BE2C (cell line): ENCODE measurements at places on chromosomes 1 and 21.

DNA sequence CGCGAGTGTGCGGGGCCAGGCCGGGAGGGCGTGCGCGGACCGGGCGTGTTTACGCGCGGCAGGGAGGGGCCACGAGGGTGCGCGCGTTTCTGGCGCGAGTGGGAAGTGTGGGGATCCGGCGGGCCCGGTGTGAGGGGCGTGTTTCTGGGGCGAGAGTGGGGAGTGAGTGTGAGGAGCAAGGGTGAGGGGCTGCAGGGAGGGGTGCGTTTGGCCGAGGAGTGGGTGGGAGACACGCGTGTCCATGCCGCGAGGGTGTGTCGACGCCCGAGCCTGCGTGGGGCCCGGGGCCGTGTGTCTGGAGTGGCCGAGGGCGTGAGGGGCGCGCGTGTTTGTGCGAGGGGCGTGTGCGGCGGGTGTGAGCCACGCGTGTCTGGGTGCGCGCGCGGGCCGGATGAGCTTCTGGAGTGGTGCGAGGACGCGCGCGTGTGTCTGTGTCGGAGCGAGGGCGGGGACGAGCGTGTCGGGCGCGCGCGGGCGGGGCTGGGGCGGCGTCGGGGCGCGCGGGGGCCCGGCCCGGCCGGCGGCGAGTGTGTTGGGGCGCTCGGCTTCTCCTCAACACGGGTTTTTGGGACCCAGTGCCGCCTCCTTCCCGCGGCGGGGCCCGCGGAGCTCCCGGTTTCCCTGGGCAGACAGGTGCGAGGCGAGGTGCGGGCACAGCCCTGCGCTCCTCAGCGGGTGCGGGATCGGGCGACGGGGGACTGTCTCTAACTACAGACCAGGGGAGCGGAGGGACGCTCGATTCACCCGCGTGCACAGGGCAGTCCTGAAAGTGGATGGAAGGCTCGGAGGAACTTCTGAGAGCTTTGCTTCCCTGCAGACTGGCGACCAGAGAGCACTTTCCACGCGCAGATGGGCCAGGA is 65.8 kb upstream of the VAMP3 start:
- peak; percentile 21 for DNase-seq

GRCh38 chr1:83822208-83822607 is 176.7 kb downstream of the TTLL7 start:
- DNase-seq, result no peak

DNA sequence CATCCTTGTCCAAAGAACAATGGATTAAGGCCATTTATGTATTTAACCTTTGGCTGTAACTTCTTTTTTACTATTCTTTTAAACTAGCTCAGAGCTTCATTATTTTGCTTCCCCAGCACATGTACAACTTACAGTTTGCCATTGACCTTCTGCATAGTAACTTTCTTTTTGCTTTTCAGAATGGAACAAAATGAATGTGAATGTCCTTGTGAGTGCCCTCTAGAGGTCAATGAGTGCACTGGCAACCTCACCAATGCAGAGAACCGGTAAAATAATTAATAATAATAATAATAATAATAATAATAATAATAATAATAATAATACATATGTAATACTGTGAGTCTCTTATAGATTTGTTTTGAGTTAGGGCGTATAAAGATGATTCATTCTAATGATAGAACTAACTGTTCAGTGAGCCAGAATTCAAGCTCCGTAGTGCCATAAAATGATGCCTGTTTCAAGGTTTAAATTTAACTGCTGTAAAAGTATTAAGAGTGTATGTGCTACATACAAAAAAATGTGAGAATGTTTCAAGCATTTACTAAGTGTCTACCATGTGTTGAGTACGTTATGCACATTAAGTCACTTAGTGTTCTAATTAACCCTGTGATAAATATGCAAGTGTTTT is 69.0 kb upstream of the RAVER2 start:
- no peak for DNase-seq

DNA sequence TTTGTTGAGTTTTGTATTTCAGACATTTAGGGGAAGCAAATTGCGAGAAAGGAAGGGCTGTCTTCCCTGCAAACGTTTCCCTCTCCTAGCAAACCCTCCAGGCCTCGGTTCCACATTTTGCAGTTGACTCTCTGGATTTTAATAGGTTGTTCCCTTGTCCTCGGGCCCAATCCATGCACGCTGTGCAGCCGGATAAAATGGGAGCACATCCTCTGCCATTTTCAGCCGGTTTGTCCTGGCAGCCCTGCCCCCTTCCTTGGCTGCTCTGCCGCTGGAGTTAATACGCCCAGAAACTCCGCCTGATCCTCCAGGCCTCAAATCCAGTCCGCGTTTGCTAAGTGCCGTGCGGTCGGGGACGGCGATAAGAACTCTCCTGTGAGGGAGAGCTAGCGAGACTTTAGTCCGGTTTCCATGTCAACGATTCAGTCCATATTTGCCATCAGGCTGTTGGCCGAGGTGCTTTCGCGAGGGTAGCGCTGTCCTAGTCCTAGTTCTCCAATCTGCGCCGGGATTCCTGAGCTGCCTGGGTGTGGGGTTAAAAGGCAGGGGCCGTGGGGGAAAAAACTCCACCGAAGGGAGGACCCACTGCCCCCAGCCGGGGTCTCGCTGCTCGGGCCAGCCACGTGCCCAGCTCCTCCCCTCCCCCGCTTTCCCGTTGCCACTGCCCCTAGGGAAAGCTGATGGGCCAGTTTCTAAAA is 2.9 kb upstream of the ARID1A start:
- peak; percentile 86 for DNase-seq

GRCh38 chr1:18340787-18341186 is 139.9 kb upstream of the KLHDC7A start:
- no peak for DNase-seq

DNA sequence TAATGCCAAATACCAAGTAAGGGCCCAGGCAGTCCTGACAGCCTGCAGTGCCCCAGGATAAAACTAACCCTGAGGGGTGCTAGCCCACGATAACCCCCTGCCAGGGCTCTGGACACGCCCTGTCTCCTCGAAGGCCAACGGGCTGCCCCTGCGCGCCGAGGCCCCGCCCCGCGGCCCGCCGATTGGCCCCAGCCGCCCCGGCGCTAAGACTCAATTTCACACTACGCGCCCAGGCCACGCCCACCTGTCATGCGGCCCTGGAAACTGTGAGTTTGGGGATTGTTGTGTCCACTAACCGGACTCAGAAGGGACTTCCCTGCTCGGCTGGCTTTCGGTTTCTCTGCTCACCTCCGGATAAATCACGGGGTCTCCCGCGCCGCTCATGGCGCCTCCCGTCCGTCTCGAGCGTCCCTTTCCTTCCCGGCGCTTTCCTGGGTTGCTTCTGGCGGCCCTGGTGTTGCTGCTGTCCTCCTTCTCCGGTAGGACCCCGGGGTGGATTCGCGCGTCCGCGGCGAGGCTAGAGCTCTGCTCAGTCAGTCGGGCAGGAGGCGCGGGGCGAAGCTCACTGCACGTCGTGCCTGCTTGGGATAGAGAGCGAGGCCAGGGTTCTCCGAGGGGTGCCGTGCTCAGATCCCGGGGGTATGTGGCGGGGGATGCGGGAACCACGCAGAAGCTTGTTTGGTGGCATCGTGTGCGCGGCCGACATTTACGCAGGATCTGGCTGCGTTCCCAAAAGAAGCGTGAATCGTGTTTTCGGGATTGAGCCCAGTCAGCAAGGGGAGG is at the start of gene CR1L:
TSS of gene CR1L (plus strand) at position 282 of the 783 bp plus-strand sequence. CDS start at position 383, 101 bp downstream.
- DNase-seq, result peak; percentile 83

GRCh38 chr1:208329300-208329699 is 85.1 kb upstream of the PLXNA2 start:
- peak; percentile 29 for DNase-seq

- DNase-seq, result no peak
Observed at GRCh38 chr1:83673312-83673711, 325.6 kb downstream of the TTLL7 start.

- no peak for DNase-seq
Observed at GRCh38 chr1:83735526-83735925, 263.4 kb downstream of the TTLL7 start.

GRCh38 chr1:3492545-3493246 is 38.2 kb downstream of the ARHGEF16 start:
- no peak for DNase-seq

GRCh38 chr1:209720326-209720725 is 15.7 kb downstream of the HSD11B1 start:
- no peak for DNase-seq

- no peak for DNase-seq
Observed at GRCh38 chr1:54290506-54291184, 90.7 kb downstream of the MRPL37 start.

- DNase-seq, result no peak
Observed at GRCh38 chr1:37901191-37901892, 42.0 kb upstream of the MTF1 start.

- DNase-seq, result peak; percentile 14
Observed at GRCh38 chr1:23568608-23569383, 9.5 kb upstream of the ID3 start.

DNA sequence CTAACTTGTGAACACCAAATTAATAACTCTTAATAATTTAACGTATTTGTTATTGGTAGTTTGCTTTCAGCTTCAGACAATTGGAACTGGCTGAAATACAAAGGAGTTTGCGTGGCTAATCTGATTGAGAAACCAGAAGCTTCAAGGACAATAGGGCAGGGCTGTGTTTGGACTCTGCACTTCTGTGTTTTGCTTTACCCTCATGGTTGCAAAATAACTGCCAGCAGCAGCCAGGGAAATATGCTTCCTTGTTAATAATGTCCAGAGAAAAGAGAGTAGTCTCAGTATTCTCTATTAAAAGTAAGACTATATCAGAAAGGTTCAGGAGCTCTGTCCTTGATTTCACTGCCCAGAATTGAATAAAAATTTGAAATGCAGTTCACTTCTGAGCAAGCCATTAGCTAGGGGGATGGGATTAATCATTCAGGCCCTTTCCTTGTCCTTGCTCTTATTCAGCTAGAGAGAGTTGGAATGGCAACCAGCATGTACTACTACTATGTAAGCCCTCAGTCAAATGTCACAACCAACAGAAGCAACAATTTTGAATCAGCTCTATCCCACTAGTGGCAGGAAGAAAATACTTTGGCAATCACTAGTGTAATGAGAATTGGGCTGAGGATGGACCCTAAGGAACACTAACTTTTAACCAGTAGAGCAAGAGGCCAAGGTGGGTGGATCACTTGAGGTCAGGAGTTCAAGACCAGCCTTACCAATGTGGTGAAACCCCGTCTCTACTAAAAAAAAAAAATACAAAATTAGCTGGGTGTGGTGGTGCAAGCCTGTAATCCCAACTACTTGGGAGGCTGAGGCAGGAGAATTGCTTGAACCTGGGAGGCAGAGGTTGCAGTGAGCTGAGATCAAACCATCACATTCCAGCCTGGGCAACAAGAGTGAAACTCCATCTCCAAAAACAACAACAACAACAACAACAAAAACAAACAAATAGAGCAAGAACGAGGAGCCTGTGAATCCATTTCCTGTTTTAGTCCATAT is 76.8 kb downstream of the POU2F1 start:
- DNase-seq, result peak; percentile 24

GRCh38 chr1:39297551-39297950 is 93.1 kb downstream of the MACF1 start:
- no peak for DNase-seq

GRCh38 chr21:22885079-22885478 is 1886.9 kb downstream of the NCAM2 start:
- no peak for DNase-seq

- no peak for DNase-seq
Observed at GRCh38 chr1:165696625-165697100, 1.7 kb downstream of the ALDH9A1 start.

- DNase-seq, result no peak
Observed at GRCh38 chr1:1605724-1606123, 5.8 kb upstream of the FNDC10 start.

- peak; percentile 74 for DNase-seq
Observed at GRCh38 chr1:230310381-230311163, 115.6 kb downstream of the PGBD5 start.

DNA sequence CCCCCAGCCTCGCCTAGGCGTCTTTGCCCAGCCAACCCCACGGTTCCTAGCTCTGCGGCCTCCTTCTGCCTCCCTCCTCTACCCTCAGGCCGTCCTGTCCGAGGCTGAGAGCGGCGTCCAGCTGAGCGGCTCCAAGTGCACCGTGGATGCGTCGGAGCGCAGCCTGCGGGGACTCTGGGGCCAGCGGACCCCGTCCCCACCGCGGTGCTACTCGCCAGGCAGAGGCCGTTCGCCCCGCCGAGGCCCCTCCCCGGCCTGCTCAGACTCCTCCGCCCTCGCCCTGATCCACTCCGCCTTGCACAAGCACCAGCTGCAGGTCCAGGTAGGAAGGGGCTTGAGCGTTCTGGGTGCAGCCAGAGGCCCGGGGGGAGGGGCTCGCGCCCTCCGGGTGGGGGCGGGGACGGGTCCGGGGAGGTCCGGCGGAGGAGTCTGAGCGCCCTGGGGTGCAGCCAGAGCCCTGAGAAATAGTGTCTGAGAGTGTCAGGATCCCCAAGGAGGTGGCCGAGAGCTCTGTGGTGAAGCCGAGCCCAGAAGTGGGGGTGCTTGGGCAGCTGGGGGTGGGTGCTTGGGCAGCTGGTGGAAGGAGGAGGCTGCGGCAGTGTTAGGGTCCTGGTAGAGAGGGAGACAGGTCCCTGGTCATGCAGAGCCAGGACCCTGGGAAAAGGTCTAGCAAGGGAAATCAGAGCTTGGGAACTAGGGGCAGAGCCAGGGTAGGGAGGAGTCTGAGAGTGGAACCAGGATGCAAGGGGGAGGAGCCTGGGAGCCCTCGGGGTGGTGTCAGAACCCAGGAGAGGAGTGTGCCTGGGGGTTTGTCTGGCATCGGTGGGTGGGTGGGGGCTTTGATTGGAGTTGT is 3.2 kb upstream of the NBPF3 start:
- DNase-seq, result no peak

GRCh38 chr1:226411619-226412018 is 3.7 kb upstream of the PARP1 start:
- no peak for DNase-seq

- DNase-seq, result no peak
Observed at GRCh38 chr1:42158189-42158588, 5.0 kb downstream of the GUCA2B start.

DNA sequence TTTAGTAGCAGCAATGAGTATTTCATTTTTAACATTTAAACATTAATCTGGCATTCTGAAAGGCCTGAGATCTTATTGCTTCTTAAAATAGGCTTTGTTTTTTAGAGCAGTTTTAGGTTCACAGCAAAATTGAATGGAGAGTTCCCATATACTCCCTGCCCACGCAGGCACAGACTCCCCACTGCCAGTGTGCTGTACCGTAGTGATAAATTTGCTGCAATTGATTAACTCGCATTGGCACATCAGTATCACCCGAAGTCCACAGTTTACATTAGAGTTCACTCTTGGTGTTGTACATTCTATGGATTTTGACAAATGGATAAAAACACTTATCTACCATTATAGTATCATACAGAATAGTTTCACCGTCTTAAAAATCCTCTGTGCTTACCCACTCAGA is 71.8 kb upstream of the ERRFI1 start:
- no peak for DNase-seq

GRCh38 chr1:162878000-162878596 is 17.1 kb upstream of the CCDC190 start:
- peak; percentile 84 for DNase-seq

- DNase-seq, result peak; percentile 74
Observed at GRCh38 chr21:38804789-38805327, 871 bp upstream of the ETS2 start.

- no peak for DNase-seq
Observed at GRCh38 chr1:195740862-195741261, 867.4 kb downstream of the KCNT2 start.
